Effector CD8-positive, alpha-beta T cell (primary cell): ENCODE measurements at places on chromosomes 5 and 9.

DNA sequence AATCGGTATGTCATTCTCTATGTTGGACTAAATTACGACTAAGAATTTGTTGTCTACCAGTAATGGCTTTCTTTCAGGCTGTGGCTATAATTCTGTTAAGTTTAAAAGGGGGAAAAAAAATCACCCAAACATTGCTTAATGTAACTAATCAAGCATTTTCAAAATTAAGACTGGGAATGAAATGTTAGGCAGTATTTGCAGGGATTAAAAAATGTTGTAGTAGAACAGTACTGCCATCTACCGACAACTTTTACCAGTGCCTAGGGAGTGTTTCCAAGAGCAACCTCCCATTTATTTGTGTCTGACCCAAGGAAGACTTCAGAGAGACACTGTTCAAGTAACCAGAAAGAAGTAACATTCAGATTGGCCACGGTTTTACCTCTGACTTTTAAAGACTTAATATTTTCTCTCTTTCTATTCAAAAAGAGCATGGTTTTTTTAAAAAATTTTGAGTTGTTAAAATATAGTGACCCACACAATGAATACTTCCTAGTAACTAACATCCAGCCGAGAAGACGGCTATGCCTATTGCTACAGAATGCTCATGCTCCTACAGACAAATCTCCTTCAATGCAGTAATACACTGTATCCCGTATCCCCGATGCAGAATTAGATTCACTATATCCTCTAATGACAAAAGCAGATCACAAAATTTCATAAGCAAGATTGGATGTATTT lies 92.4 kb downstream of the ARL15 start:
- no peak for DNase-seq

GRCh38 chr9:132647355-132647754 lies 22.4 kb downstream of the DDX31 start:
- no peak for DNase-seq

GRCh38 chr9:120937596-120937995 lies 11.0 kb upstream of the TRAF1 start:
- DNase-seq: no peak

GRCh38 chr5:139389701-139390638 lies at the start of gene MZB1:
Gene MZB1, minus strand, starts transcription at chr5:139389913. Its CDS starts 57 bp downstream, at chr5:139389856.
- DNase-seq: no peak

DNA sequence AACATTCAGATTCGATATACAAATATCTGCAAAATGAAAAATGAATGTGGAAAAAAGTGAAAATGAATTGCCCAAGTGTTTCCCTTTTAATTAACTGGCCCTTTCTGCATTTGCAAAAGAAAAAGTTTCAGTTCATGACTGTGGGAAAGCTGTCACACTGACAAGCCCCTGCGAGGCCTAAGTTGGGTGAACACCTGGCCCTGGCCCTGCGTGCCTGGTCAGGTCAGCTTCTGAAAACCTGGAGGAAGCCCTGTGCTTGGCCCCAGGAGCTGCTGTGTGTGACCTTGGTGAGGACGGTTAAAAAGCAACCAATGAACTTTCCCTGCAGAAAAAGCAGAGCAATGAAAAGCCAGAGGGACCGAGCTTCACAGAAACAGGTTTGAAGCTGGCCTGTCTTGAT lies 41.0 kb upstream of the SHC3 start:
- no peak for DNase-seq

GRCh38 chr5:18321262-18321942 lies 687.1 kb downstream of the TAF11L14 start:
- DNase-seq: no peak

DNA sequence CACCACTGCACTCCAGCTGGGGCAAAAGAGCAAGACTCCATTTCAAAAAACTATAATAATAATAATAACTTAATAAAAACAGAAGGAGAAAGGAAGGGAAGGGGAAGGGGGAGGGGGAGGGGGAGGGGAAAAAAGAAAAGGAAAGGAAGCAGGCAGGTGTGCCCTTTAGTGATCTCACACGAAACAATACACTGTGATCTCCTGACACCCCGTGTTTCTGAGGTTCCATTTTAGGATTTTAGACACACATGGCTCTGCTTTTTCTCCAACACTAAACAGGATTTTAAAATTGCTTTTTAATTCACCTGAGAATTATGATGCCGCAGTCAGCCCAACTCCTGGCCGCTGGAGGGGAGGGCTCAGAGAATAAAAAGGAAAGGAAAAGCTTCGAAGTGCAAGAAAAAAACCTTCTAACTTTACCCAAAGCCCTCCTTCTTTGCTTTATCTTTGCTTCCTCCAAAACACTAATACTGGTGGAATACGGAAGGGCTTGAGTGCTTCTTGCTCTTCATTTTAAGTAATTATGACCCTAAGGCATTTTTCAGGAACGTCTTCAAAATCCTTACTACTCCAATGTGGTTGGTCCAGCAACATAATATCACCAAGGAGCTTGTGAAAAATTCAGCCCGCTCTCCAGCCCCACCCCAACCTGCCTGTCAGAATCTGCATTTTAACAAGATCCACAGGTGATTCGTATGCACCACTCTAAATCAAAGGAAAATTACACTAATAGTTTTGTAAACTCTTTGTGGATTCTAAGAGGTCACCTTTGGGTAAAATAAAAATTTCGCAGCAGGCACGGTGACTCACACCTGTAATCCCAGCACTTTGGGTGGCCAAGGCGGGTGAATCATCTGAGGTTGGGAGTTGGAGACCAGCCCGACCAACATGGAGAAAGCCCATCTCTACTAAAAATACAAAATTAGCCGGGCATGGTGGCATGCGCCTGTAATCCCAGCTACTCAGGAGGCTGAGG lies 66.0 kb downstream of the MYO10 start:
- no peak for DNase-seq

DNA sequence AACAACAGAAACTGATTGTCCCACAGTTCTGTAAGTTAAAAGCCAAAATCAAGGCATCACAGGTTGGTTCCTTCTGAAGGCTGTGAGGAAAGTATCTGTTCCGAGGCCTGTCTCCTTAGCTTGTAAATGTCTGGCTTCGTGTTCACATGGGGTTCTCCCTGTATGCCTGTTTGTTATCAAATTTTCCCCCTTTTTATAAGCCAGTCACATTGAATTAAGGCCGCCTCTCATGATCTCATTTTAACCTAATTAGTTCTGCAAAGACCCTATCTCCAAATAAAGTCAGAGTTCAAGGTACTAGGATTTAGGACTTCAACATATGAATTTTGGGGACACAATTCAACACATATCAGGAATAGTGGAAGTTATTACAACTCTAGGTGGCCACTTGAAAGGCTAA lies 331.5 kb downstream of the PIK3R1 start:
- no peak for DNase-seq

DNA sequence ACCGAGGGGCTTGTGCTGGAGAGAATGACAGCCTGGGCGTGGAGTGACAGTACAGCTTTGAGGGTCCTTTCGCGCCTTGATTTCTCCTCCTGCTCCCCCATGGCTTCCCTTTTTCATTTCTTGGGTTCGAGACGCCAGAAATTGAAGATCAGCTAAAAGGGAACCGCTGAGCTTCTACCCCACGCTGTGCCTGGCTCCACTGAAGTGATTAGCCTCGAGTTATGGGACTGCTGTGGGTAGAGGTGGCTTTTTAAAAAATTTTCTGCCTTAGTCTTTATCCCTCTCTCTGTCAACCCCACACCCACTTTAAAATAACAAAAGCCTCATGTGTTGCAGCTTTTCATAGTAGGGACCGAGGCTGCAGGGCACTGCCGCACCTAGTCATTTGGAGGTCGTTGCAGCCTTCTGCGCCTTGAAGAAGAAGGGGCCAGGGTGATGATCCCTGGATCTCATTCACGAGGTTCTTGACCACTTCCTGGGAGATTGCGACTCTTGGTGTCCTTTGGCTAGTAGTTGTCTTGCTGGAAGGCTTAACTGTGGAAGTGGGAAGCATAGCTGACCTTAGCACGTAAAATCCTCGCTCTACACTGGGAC lies 603 bp downstream of the PPIP5K2 start:
- DNase-seq: no peak

- DNase-seq: no peak
These were observed 35.9 kb upstream of the PTGS1 start for GRCh38 chr9:122334916-122335315.

GRCh38 chr5:68542207-68542606 lies 326.7 kb downstream of the PIK3R1 start:
- DNase-seq: no peak

DNA sequence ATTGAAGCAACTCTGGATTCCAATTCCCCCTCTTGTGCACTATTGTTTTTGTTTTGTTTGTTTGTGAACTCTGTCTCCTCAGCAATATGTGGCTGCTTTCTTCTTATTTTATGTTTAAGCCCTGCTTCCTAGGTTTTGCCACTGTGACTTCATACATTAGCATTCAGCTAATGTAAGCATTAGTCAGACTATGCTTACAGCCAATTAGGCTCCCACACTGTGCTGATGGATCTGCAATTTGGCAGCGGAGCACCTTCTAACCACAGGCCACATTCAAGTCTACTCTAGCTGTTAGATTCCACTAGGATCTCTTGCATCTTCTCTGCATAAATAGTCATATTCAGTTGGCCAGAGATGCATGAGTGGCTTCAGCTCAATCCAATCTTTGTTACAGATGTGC lies 9.6 kb upstream of the BICD2 start:
- DNase-seq: no peak

- no peak for DNase-seq
These were observed 89.8 kb downstream of the NTRK2 start for GRCh38 chr9:84759300-84759750.

DNA sequence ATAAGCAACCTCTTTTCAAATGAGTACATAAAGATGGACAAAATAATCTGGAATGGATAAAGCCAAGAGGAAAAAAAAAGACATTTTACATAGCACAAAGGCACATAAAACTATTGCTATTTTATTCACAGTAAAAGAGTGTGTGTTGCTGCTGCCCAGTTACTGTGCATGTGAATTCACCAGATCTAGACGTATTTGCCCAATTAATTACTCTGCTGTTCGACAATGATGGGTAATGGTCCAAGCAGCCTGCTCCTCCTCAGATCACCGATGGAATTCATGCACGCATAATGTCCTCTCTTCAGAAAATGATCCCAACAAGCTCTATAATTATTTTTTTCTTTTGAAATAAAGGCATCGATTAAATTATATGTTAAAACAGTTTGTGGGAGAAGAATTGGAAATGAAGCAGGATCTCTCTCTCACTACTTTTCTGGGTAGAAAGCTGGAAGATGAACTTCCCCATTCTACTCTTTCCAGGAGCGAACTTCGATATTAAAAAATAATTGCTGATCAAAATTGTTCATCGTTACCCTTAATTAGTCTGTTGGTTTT lies 357.4 kb upstream of the CCNH start:
- DNase-seq: no peak

- no peak for DNase-seq
These were observed 587.7 kb upstream of the GRAMD2B start for GRCh38 chr5:125835293-125836172.

GRCh38 chr9:84296146-84296843 lies 44.3 kb downstream of the SLC28A3 start:
- DNase-seq: no peak

GRCh38 chr9:133030317-133031129 lies at the start of gene GTF3C5:
Gene GTF3C5, plus strand, starts transcription at chr9:133030997. Its CDS starts 15 bp downstream, at chr9:133031012.
- peak; percentile 85 for DNase-seq

GRCh38 chr5:180118391-180118791 lies 46.8 kb upstream of the RNF130 start:
- DNase-seq: no peak

- DNase-seq: no peak
These were observed 191.6 kb downstream of the TENT4A start for GRCh38 chr5:6904860-6905259.

DNA sequence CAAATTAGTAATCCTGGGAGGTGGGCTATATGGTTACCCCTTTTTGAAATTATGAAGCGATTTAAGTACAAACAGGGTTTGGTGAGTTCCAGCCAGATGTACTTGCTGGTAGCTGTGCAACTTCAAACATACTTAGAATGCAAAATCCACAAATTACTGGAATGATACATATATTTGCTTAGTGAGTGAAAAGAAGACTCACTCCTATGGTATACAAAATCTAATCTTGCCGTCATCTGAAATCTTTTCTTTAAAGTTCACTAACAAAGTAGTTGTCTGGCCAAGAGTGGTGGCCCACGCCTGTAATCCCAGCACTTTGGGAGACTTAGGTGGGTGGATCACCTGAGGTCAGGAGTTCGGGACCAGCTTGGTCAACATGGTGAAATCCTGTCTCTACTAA lies 64.9 kb upstream of the TJP2 start:
- DNase-seq: no peak

DNA sequence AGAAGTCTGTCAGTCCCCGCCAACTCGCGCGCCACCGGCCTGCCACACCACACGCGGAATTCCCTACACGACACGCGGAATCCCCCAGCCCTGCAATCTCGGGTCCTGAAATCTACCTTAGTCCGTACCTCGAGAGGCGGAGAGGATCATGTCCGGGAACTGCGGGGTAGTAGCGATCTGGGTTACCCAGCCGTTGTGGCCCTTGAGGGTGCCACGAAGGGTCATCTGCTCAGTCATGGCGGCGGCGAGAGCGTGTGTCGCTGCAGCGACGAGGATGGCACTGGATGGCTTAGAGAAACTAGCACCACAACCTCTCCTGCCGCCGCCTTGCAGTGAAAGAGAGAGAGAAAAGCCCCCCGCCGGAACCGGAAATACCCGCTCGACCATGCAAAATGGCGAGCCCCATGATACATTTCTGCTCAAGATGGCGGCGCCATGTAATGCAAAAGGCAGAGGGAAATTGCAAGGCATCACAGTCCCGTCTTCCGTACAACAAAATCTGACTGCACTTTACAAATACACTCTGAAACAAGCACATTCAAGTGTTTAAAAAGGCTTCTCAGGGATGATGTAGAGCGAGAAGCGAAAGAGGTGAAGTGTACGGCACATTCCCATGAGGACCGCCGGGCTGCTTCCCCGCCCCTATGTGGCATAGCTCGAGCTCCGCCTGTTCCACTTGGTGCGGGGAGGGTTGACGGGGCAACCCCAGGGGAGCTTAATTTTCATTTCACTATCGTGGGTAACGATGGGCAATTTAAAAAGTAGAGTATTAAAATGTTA lies at the start of gene RACK1:
RACK1 (minus strand) TSS at position 343 of the 780 bp plus-strand sequence; CDS start at position 237, 106 bp downstream.
- no peak for DNase-seq

DNA sequence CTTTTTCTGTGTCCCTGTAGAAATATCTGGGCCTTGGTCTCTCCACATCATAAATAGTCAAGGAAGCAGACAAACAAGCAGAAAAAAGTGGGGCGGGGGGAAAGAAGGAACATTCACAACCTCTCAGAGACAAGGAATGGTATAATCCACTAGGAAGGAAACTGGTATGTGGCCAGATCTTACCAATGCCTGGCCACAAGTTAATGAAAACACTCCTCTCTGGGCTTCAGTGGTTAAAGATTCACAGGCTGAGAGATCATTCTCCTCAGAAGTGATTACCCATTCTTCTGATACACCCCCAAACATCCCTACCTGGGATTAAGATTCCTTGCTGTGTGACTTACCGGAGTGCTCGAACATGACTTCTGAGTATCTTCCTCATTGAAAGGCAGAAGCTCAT lies 290.6 kb downstream of the MARCHF11 start:
- no peak for DNase-seq

GRCh38 chr5:38598994-38599617 lies 42.7 kb upstream of the LIFR start:
- DNase-seq: no peak

- no peak for DNase-seq
These were observed 15.6 kb downstream of the FCN2 start for GRCh38 chr9:134895908-134896833.
